Vein endothelial cell (primary cell): ENCODE measurements at places on chromosomes 1 and 21. TPM values are rescaled to one million over a fixed set of nuclear protein-coding genes. Genes with fewer than 3 reads are reported as not detected.

The UBL4B gene
- not detected in 2 replicates for total RNA-seq

The SLC30A2 gene
- not detected in 2 replicates for total RNA-seq

The NUCKS1 gene
- total RNA-seq = 136 and 179 TPM in 2 replicates

The SPRR1A gene
- not detected in 2 replicates for total RNA-seq
